ENCODE measurements at places on chromosomes 7 and 10.
A peak's percentile ranks its signal among the peaks of the same experiment; 100 is the strongest.

DNA sequence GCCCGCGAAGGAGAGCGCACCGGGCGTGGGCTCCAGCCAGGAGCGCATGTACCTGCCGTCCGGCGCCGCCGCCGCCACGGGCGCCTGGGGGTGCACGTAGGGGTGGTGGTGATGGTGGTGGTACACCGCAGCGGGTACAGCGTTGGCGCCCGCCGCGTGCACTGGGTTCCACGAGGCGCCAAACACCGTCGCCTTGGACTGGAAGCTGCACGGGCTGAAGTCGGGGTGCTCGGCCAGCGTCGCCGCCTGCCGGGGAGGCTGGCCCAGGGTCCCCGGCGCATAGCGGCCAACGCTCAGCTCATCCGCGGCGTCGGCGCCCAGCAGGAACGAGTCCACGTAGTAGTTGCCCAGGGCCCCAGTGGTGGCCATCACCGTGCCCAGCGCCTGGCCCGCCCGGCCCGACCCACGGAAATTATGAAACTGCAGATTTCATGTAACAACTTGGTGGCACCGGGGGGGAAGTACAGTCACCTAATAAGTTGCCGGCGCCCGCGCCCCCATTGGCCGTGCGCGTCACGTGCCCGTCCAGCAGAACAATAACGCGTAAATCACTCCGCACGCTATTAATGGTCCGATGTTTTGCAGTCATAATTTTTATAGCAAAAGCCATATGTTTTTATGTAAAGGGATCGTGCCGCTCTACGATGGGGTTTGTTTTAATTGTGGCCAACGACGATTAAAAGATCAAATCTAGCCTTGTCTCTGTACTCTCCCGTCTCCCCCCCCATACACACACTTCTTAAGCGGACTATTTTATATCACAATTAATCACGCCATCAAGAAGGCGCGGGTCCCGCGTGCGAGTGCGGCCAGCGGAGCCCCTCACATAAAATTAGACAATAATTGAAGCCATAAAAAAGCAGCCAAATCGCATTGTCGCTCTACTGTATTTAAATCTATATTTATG is at the start of gene HOXA9:
Gene HOXA9 (minus strand): TSS at position 449 of the 907 bp plus-strand sequence. CDS start 80 bp downstream, at position 369.
- DNase-seq, result no peak

DNA sequence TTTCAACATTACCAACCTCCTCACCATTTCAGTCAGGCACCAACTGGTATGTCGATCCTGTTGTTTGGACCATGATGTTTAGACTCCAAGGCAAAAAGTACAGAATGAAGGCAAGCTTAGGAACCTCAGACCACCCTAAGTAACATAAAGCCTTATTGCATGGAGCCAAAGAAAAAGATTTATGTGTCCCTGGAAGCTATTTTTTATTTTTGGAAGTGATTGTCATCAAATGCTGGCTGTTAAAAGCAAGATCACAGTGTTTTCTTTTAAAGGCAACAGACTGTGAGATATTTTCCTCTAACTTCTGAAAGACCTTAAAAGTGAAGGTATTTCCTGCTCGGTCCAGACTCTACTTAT is 8.2 kb downstream of the ASB15 start:
- DNase-seq, result no peak

DNA sequence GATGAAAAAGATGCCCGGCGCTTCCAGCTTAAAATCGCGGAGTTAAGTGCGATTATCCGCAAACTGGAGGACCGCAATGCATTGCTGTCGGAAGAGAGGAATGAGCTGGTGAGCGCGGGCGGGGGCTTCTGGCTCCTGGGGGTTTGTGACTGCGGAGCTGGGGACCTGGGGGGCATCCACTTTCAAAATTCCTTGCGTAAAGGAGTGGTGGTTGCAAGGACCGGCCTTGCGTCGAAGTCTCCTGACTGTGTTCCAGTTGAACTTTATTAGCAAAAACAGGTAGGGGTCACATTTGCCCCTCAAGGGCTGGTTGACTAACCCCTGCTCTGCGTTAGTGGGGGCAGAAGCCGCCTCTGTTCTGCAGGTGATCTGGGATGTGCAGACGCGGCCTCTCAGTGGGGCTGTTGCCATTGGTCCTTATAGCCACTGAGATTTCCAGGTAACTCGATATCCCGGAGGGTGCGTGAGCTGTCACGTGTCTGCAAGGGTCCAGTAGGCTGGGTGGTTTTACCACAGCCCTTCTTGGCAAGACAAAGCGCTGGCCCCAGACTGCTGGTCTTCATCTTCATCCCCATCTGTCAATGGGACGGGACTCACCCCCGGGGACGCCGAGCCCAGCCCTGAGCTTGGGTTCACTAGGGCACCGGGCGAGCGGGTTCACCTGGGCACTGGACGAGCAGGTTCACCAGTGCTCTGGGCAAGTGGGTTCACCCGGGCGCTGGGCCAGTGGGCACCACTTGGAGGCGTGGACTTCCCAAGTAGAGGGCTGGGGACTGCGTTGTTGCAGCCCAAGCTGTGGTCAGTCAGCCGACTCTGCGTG is 51.5 kb upstream of the DPYSL4 start:
- DNase-seq, result no peak

- DNase-seq, result peak; percentile 24
Observed at GRCh38 chr7:7732621-7733281, 14.3 kb upstream of the RPA3 start.

GRCh38 chr10:132939957-132940790 is 2.2 kb downstream of the CFAP46 start:
- peak; percentile 58 for DNase-seq

DNA sequence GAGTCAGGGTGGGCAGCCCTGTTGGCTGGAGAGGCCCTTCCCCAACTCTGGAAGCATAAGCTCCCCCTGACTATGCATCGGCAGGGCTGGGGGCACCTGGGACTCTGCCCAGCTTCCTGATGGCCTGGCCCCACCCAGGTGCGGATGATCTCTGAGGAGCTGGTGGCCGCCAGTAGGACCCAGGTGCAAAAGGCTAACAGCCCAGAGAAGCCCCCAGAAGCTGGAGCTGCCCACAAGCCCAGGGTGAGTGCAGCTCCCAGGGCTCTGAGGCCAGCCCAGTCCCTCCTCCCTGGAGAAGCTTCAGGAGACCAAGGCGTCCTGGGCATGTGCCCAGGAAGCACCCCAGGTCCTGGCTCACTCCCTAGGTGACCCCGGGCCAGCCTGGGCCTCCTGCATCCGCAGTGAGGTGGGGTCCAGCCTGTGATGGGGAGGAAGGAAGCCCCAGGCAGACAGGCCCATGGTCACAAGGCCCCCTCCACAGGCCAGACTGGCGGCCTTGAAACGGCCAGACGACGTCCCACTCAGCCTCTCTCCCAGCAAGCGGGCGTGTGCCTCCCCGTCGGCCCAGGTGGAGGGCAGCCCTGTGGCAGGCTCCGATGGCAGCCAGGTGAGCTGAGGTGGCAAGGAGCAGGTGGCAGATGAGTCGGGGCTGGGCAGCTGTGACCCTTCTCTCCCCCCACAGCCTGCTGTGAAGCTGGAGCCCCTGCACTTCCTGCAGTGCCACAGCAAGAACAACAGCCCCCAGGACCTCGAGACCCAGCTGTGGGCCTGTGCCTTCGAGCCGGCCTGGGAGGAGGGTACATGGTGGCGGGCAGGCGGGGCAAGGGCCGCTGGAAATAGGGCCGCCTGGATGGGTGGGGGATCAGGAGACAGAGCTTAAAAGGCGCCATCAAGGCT is 3.0 kb downstream of the LRWD1 start:
- DNase-seq, result no peak

DNA sequence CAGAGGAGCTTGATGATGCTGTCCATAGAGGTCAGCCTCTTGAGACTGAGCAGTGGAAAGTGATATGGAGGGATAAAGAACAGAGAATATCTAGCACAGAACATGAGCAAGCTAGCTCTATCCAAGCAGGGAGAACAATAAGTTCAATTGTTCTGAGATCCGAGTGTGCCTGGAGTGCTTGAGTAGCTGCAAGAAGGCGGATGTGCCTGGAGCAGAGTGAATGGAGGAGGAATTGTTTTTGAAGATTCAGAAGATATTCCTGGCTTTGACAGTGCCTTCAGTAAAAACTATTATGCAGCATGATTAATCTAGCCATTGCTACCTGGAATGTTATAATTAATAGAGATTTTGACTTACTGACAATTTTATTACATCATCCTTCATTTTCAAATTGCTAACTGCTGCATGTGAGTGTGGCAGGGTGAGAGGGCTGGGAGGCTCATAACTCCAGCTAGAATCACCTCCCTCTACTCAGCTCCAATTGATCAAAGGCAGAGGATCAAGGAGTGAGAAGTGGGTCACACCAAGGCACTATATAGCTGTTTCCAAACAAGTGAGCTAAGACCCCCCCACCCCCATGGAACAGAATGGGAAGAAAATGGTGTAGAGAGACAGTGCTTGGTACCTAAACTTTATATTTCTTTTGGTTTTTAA is 302.8 kb downstream of the ADRA2A start:
- no peak for DNase-seq

GRCh38 chr7:81414411-81414810 is 355.4 kb downstream of the HGF start:
- no peak for DNase-seq

- peak; percentile 16 for DNase-seq
Observed at GRCh38 chr7:366161-366803, 76.3 kb downstream of the FOXL3 start.

DNA sequence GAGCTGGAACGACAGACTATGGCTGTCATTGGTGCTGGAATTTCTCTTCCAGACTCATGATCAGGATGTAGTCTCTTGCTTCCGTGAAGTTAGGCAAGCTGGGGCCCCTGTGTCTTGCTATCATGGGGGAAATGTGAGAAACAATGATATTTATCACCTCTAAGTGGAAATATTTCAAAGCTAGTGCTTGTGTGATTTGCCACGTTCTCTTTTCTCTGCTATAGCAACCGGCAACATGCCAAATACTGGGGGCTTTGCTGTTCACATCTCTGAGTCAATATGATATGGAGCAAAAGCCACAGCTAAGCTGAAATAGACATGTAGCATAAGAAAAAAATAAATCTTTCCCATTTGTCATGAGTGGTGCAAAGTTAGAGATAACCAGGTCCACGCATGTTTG is 668.2 kb upstream of the IGFBP3 start:
- no peak for DNase-seq

- DNase-seq, result no peak
Observed at GRCh38 chr10:86914734-86915133, 42.7 kb downstream of the MMRN2 start.

DNA sequence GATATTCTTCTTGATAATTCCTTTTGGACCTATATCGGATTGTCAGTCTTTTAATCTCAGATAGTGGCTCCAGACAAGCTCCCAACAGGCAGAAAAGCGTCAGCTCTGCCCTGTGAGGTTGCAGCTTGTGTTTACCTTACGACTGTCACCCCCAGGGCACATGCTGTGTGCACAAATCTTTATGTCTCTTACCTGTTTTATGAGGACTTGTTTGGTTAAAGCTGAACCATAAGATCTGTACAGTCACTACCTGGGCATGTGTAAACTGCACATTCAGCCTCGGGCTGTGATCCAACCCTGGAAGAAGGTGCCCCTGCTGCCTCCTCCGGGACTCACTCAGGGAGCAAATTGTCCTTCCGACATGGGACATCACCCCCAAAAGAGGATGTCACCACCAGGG is 119.8 kb downstream of the GALNT17 start:
- DNase-seq, result no peak

GRCh38 chr7:120097020-120097419 is 176.0 kb upstream of the KCND2 start:
- no peak for DNase-seq

DNA sequence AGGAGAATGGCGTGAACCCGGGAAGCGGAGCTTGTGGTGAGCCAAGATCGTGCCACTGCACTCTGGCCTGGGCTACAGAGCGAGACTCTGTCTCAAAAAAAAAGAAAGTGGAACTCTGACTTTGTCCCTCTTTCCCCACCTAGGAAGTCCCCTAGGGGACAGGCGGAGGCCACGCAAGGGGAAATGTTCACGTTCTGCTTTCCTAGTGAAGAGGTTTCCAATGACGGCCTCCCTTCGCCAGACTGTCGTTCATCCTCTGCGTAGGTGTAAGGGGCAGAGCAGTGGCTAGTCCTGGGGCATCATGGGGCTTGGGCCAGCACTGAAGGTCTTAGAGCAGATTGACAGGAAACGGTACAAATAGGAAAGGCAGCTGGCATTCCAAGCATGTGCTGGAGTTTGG is 30.6 kb downstream of the SUFU start:
- no peak for DNase-seq

DNA sequence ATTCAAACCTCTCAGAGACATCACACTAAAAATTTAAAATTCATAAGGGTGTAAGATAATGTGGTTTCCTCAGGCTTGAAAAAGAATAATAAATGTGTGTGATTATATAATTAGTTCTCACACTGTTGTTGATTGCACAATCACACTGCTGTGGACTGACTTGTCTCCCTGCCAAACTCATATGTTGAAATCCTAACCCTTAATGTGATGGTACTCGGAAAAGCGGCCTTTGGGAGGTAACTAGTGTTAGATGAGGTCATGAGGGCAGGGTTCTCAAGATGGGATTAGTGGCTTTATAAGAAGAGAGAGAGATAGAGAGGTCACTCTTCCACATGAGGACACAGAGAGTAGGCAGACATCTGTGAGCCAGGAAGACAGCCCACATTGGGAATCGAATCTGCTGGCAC is 128.5 kb upstream of the COL1A2 start:
- DNase-seq, result peak; percentile 21

DNA sequence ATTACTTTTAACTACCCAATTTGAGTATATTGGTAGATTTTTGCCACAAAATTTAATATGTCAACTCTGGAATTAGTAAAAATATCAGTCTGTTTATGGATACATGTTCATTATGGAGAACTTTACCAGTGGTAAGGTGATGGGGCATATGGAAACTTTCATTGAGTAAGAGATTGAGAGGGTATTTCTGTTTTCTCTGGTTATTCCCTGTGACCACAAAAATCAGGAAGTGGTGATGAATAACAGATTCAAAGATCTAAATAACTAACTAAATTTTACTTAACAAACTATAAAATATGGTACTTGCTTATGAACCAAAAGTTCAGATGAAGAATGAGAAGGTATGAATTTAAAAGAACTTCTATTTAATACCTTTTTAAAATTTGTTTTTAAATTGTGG is 22.1 kb upstream of the STEAP4 start:
- no peak for DNase-seq

GRCh38 chr10:86139066-86139657 is 227.4 kb downstream of the GRID1 start:
- DNase-seq, result peak; percentile 4

- DNase-seq, result no peak
Observed at GRCh38 chr7:93027044-93027443, 90.7 kb downstream of the SAMD9 start.

GRCh38 chr10:29689001-29689400 is 54.2 kb upstream of the SVIL start:
- DNase-seq, result no peak

GRCh38 chr7:112001091-112001826 is 204.9 kb downstream of the DOCK4 start:
- DNase-seq, result no peak

- DNase-seq, result peak; percentile 97
Observed at GRCh38 chr7:139360210-139360947, 685 bp downstream of the LUC7L2 start.

DNA sequence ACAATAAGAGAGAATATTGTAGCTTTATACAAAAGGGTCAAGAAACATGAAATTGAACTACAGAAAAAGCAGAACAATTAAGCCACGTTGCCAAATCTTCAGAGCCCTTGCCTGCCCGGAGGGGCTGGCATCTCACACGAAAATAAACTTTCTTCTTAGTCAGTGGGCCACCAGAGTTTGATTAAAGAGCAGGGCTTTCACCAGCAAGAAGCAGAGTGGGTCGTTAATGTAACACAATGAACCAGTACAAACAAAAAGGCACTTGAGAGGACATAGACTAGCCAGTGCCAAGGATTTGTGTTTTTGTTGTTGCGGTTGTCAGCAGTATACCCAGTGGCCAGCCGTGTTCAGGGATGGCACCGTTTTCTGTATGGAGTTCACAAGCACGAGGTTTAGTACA is 155.4 kb downstream of the NRP1 start:
- DNase-seq, result no peak

Measured in SJCRH30 (cell line).